ENCODE measurements at places on chromosomes 16 and 17. TPM values are rescaled to one million over a fixed set of nuclear protein-coding genes. Genes with fewer than 3 reads are reported as not detected.

The DNAAF1 gene
- total RNA-seq = 0.50 TPM

The AXIN2 gene
- 0.96 TPM for total RNA-seq

The C16orf82 gene
- not detected for total RNA-seq

The KCNJ18 gene
- total RNA-seq = not detected

The KRTAP4-9 gene
- total RNA-seq = not detected

The MAF gene
- total RNA-seq = 0.13 TPM

The NDE1 gene
- total RNA-seq = 37.6 TPM

The FMNL1 gene
- 35.8 TPM for total RNA-seq

The SLFN14 gene
- not detected for total RNA-seq

The KRT32 gene
- total RNA-seq = not detected

The ASB16 gene
- not detected for total RNA-seq

The CLEC19A gene
- total RNA-seq = 0.08 TPM

The MT1M gene
- not detected for total RNA-seq

The PERCC1 gene
- total RNA-seq = not detected

The KANSL1 gene
- 23.2 TPM for total RNA-seq

The RAC3 gene
- 40.1 TPM for total RNA-seq

The TEX2 gene
- total RNA-seq = 9.4 TPM

The WNT9B gene
- total RNA-seq = not detected

The TP53TG3B gene
- not detected for total RNA-seq

The TBC1D3K gene
- not detected for total RNA-seq

The FOXJ1 gene
- total RNA-seq = 0.40 TPM

The MRC2 gene
- total RNA-seq = 35.6 TPM

All from A549 treated with RU486 at 1 μM for 4 hours (cell line).